ENCODE measurements at places on chromosomes 5 and 9.
A peak's percentile ranks its signal among the peaks of the same experiment; 100 is the strongest.

- DNase-seq = no peak
Measured at GRCh38 chr5:180849827-180850226, 11.2 kb downstream of the ZFP62 start.

- peak; percentile 57 for DNase-seq
Measured at GRCh38 chr5:179914032-179914755, 6.5 kb upstream of the TBC1D9B start.

DNA sequence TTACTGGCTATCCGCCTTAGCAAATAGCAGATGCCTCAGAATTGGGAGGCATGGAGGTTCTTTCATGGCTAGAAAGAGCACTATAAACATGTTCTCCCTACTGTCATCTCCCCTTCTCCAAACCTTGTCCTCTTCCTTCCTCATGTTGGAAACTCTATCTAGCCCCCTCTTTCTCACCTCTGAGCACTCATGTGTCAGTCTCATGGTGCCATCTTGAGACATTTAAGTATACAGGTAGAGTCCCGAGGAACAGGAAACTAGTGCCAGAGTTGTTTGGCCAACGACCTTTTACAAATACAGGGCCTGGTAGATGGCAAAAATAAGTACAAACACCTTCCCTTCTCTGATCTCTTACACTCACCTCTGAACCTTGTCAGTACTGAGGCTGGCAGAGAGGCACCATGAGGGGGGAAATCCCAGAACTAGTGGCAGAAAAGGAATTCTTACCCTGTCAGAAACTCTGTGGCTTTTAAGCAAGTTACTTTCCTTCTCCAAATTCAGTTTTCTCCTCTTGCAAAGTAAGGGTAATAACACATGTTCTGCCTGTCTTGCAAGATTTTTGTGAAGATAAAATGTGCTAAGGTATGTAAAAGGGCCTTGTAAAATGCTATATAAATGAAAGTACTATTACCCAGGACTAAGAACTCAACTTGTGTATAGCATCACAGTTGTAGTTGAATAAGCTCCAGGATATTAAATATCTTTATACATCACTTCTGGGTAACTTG lies 94.1 kb upstream of the SNX2 start:
- no peak for DNase-seq

DNA sequence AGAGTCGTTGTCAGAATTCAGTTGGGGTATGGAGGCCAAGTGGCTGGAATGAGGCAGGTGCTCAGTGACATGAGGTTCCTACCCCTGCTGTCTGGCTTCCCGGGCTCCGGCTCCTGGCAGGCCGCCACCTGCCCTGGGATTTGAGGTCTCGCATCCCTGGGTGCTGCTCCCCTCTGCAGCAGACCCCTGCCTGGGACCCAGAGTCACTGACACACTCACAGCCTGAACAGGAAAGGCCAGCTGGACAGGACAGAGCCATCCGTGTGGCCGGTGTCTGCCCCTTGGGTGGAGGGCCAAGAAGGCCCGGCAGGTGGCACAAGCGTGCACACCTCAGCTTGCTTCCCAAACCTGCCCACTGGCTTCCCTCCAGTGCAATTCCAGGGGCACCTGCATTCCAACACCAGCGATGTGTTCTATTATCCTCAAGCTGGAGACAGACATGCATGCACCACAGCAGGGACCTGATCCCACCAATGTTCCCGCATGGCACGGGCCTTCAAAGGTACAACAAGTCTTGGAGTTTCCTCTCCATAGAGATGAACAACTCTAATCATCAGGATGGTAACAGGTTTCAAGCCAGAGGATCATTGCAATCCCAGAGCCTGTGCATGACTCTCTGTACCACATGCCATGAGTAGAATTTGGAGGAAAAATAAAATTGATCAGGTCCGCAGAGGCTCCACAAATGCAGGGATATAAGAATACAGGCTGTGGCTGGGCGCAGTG lies 45.6 kb upstream of the RNF130 start:
- DNase-seq = peak; percentile 55

GRCh38 chr5:127848098-127848497 lies 144.9 kb downstream of the CCDC192 start:
- no peak for DNase-seq

GRCh38 chr5:93034621-93035590 lies 546.1 kb downstream of the NR2F1-AS1 start:
- DNase-seq = peak; percentile 81

DNA sequence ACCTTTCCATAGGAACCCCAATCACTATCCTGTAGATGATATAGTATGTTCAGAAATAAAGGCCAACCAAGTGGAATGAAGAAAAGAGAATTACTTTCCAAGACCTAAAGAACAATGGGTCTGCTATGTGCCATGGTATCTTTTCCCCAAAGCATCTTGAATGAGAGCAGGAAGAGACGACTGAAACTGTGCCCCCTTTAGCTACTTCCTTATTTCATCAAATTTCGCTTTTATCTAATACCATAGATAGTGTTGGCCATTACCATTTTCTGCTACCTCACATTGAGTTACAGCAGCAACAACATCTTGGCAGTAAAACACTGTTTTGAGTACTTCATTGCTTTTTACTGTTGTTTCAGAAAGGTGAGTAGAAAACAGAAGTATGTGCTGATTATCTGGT lies 266.6 kb downstream of the CD180 start:
- DNase-seq = no peak

DNA sequence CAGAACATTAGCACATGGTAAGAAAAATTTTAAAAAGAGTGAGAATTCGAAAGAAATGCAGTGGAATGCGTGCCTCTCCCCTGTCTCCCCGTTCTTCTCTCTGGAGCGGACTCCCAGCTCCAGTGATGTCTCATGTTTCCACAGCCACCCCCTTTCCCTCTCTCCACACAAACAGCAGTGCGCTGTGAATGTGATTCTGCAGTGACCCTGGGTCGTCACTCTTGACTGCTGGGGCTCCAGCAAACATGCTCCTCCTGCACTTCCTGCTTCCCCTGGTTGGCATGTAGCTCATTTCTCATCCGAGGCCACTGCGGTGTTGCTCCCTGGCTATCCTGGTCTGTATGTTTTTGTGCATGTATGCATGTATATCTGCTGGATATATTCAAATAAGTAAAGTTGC lies 13.3 kb downstream of the PHF2 start:
- DNase-seq = peak; percentile 52

DNA sequence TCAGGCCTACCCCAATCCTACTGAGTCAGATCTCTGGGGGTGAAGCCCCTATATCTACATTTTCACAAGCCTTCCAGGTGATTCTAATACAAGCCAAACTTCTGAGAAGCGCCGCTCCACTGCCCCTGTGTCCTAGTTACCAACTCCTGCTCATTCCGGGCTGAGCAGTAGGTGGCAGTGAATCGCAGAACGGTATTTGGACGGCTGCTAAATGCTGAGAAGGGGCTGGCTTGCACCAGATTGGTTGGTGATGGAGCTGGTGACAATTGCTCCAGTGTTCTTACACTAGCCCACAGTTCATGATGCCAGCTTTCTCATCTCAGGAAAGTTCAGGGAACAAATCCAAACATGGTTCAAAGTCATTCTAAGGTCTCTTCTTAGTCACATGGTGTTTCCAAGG lies 31.1 kb upstream of the FGF1 start:
- peak; percentile 89 for DNase-seq
